ENCODE measurements at places on chromosomes 6 and 20.

DNA sequence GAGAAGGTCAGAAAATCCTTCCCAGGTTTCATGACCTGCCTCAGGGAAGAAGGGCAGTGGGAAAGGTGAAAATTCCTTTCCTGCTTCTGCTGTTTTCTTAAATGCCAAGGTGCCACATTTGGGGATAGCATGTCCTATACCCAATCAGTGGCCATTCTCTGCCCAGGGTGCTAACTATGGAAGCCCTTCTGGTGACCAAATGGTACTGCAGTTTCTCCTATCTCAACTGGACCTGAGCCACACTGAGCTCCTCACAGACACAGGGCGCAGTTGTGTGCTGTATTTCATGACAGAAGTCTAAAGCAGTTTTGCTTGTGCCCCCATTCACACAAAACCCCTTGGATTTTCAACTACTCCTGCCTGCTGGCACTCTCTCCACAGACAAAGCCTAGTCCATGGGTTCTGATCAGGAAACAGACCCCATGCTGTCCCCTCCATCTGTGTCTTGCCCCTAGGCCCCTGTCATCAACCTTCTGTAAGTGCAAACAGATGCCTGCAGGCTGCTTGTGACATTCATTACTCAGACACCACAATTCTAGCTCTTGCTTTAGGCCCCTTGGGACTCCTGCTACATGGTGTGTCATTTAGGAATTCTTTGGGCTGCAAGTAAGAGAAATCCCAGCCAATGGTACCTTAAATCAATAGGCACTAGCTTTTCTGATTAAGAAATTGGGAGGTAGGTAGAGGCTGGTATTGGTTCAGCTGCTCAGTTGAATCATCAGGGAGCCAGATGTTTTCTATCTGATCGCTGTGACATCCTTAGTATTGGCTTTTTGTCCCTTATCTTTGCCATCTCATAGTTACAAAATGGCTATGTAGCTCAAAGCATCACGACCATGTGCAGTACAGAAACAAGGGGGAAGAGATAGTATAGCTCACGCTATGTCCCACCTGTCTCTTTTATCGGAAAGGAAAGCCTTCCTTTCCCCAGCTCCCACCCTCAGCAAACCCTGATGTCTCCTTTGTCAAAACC is 147.8 kb downstream of the CD83 start:
- no peak for DNase-seq

DNA sequence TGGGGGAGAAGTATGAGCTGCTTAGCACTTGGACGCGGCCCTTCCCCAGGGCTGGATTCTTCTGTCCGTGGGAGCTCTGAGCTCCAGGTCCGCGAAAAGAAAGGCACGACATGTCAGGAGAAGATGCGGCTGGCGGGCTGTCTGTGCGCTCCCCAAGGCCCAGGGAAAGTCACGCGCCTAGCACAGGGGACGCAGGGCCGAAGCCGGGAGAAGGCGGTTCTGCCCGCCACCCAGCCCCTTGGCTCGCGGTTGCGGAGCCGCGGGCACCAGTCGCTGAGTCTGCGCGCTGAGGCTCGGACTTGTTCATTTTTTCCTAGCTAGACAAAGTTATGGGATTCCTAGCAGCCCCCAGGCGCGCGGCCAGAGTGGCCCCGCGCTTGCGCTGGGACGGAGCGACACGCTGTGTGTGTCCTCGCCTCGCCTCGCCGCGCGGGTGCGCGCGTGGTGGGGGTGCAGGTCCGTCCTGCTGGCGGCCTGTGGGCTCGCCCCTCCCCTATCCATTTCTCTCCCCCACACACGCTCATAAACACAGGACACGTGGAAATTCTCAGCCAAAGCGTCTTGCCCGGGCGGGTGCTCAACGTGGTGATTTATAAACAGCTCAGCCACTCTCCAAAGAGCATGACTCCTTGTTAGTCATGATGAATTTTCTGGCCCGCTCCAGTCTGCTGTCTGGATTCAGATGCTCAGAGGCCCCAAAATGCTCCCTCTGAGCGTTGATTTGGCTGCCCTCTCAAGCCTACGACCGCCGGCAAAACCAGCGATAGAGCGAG is 1.9 kb upstream of the POU3F2 start:
- no peak for DNase-seq

DNA sequence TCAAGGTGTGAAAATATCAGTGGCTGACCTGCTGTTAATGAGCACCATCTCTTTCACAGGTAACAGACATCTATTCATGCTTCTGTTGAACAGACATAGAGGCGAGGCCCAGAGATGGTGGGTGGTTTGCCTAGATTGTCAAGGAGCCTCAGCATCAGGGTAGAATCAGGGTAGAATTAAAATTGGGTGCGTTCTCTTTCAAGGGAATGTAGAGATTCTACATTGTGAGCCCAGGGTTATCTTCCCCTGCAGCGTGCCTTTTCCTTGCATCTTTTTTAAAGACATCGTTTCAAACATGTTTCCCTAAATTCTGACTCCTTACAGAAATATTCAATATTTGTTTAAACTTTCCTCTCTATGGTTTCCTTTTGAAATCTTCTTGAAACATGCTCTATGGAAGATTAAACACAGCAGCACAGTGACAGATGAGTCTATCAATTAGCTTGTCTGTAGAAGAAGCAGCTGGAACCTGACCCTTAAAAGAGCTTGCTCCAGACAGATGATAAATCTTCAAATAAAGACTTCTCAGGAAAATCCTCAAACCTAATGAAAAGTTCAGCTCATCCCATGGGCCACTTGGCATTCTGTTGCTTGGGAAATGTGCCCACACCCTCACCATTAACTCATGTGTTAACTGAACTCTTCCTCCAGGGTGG is 119.8 kb downstream of the IPCEF1 start:
- DNase-seq: no peak

DNA sequence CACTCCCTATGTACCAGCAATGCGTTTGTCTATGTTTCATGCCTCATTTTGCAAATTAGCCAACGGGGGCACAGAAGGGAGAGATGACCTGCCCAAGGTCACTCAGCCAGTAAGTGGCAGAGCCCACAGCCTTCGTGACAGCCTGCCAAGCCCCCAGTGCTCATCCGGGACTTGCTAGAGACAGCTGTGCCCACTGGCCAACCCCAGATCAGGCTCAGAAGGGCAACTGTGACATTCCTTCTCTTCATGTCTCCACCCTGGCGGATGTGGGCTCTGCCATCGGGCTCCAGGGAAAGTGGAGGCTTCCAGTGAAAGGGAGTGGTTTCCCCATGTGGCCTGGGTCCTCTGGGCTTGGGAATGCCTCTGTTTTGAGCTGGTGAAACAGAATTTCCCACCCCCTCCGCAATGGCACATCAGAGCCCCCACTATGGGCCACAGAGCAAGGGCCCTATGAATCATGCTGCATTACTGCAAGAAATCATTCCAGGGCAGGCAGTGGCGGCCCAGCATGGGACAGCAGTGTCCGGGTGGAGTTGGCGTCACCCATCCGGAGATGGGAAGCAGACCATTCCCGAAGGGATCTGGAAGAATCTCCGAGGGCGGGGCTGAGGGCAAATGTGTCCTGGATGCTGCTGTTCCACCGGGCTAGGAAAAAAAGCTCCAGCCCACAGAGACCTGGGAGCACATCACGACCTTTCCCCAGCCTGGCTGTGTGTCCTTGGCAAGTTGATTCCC is 9.1 kb downstream of the RSPO4 start:
- no peak for DNase-seq

DNA sequence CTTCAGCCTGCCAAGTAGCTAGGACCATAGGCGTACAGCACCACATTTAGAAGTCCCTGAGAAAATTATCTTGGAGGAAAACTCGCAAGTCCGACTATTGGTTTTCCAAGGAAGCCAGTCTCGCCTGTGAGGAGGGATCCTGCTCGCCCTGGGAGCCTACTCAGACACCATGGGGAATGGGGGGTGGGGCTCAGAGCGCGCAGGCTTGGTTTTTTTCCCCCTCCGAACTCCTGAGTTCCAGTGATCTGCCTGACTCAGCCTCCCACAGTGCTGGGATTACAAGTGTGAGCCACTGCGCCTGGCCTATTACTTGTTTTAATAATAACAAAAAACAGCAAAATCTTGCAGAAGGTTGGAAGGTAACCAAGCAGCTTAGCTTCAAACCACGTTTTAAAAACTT is 153.7 kb downstream of the OR2B2 start:
- no peak for DNase-seq

GRCh38 chr6:114155763-114156162 is 184.8 kb upstream of the HDAC2 start:
- DNase-seq: no peak

GRCh38 chr20:40254023-40254772 is 434.8 kb downstream of the MAFB start:
- DNase-seq: no peak

DNA sequence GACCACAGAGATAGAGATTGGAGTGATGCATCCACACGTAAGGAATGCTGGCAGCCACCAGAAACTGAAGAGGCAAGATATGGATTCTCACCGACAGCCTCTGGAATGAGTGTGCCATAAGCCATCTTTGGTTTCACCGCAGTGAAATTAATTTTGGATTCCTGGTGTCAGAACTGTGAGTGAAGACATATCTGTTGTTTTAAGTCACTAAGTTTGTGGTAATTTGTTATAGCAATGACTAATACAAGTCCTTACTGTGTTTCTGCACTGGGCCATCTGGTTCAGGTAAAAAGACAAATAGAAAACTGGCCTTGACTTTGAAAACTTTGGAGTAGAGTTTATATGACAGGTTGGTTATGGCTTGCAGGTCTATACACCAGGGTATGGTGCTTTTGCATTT is 261.9 kb downstream of the PHF3 start:
- DNase-seq: no peak

DNA sequence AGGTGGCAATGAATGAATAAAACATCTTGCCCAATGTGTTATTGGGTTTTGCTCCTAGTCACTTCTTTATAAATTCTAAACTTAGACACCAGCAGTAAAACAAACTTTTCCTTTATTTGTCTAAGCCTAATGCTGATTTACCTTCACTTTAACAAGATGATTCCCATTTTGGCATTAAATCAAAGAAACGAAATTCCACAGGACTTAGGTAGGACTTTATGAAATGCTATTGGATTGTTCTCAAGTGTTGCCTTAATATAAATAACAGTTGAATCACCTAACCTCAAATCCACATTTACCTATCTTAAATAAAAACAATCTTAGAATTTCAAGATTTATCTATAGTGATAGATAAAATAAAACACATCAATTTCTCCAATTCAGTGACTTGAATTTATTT is 831.8 kb downstream of the EPHA7 start:
- no peak for DNase-seq

GRCh38 chr6:132812756-132813172 is 1.6 kb upstream of the RPS12 start:
- DNase-seq: no peak

DNA sequence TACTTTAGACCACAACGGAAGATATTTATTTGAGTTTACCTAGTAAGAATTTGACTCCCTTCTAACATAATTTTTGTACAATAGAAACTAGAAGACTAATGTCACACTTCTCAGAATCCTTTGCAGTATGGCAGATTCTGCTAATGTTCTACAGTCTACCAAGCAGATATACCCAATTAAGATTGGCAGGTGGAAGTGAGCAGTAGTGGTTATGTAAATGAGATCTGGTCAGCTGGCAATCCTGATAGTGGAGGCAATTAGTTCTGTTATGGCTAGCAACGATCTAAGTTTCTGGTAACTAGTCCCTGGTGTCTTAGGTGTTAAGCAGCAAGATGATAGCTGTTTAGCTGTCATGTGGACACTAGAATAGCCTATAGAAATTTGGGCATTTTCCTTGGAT is 101.0 kb downstream of the CENPW start:
- no peak for DNase-seq

DNA sequence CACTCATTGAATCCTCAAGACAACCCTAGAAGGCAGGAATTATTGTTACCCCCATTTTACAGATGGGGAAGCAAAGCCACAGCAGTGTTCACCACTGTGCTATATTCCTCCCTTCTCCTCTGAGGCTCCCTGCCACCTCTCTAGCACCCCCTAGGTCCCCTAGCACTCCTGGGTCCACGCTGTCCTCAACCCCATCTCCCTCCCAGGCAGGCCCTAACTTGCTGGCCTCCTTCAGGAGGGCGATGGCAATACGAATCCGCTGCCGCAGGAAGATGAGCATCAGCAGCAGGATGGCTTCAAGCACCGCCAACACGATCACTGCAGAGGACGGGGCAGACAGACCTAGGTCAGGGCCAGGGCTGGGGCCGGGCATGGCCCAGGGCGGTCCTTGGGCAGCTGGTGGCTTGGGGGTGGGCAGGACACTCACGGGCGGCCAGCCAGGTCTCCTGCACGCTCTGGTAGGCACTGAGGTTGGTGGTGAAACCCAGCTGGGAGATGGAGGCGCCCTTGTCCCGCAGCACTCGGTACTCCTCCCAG is 7.8 kb upstream of the NEU1 start:
- peak; percentile 40 for DNase-seq

GRCh38 chr6:75244063-75244584 is 523 bp upstream of the COX7A2 start:
- DNase-seq: peak; percentile 28

DNA sequence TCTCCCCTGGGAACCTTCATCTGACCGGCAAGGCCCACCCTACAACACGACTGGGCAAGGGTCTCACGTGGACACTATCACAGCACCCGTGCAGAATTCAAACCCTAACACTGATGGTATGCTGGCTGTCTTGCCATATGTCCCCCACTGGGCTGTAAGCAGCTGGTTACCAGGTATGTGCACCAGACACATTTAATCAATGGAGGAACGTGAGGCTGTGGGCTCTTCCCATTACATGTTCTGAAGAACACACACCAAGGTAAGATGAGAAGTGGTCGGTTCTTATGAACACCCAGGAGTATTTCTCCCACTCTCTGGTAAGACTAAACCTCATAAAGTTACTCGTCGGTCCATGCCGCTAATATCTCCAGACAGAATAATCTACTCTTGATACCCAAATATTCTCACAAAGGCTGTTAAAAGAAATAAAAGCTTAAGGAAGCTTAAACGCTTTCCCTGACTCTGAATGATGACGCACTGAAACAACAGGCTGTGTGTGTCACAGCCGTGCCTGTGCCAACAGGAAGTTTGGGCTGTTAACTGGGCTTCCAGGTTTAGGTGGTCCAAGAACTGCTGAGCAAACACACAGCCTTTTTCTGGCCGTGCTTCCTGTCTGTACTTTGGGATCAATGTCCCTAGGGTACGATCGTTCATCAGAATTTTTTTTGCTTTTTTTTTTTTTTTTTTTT is 75.3 kb downstream of the SLC23A2 start:
- DNase-seq: peak; percentile 37

DNA sequence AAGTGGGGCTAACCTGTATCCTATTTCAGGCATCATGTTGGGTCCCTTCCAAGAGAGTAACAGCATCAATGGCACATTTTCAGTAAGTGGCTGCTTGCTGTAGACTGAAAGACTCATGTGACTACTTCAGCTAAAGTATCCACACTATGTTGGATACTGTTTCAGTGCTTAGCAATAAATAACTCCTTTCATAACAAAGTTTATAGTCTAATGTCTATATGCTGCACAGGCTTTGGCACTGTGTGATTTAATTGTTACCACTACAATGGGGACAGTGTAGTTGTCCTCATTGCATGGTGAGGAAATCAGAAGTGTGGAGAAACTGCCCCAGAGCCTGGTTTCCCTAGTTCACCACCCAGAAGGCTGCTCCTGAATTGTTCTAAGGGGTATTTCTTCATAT is 318.0 kb upstream of the PTCHD4 start:
- DNase-seq: no peak

All from hematopoietic multipotent progenitor cell treated with erythropoietin and hydrocortisone succinate and interleukin-3 and kit ligand, for 4 days (in vitro differentiated cells).